ENCODE measurements at places on chromosomes 7 and 10.

- no peak for DNase-seq
These were observed 11.8 kb upstream of the MIOS start for GRCh38 chr7:7554649-7555575.

GRCh38 chr10:10432296-10433035 lies 585.2 kb upstream of the CELF2 start:
- no peak for DNase-seq

GRCh38 chr7:70728872-70729552 lies 402.9 kb upstream of the GALNT17 start:
- DNase-seq = no peak

DNA sequence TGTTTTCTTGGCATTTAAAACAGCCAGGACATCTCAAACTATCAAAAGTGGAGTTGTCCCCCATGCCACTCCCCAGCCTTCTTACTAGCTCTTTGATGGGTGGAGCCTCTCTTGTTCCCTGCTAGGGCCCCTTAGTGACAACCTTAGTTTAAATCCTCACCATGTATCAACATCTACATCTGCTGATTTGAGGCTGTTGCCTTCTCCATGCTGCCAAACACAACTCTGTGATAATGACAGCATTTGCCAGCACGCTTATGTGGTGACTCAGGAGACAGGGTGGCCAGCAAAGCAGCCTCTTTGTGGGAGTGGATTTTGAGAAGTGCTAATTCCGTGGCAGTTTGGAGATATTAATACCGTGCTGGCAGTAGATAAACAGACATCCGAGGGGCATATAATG lies 145.4 kb downstream of the LRRC4 start:
- no peak for DNase-seq

DNA sequence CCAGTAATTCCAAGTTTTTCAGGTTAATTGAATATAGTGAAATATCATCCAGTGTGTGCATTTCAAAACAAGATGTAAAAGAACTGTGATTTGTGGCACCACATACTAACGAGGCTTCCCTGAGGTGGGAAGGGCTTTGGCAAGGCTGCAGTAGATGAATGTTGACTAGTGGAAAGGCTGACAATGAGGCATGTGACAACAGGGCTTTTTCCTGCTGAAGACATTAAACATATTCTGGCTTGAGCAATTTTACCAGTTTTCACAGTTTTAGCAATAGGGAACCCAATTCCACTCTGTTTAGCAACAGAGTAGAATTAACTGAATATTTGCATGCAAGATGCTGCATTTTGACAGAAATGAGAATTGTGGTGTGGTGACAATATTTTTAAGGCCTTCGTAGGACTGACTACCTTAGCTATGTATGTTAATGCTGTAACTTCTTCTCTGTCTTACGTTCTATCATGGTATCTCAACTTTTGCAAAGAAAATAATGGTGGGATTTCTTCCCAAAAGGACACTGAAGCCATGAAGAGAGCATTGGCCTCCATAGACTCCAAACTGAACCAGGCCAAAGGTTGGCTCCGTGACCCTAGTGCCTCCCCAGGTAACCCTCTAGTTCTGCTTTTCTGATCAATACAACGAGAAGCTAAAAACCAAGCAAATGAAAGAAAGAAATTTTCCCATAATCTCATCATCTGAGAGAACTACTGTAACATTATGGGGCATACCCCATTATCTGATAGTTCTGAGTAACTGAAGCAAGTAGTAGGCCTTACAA lies 68.5 kb downstream of the AP3M1 start:
- DNase-seq = no peak

- no peak for DNase-seq
These were observed 150.8 kb downstream of the ARID5B start for GRCh38 chr10:62052276-62052675.

DNA sequence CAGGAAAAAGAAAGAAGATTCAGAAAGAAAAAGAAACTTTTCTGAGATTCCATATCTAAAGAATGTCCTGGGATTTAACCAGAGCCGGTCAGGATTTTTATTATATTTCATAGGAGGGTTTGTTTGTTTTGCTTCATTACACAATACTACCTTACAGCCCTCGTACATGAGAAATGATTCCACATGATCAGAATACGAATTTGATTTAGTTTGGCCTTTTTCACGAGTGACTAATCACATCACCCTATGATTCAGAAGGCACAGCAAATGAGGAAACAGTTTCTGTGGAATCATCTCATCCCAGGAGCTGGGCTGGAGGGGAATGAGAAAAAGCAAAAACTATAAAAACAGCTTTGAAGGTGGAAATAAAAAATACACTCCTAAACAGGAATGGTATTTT lies 54.7 kb upstream of the VWC2 start:
- no peak for DNase-seq

GRCh38 chr10:119243488-119243887 lies 36.1 kb downstream of the GRK5 start:
- no peak for DNase-seq

- DNase-seq = no peak
These were observed 122.1 kb downstream of the LRRN3 start for GRCh38 chr7:111212857-111213523.

- DNase-seq = no peak
These were observed 56.8 kb downstream of the JAZF1 start for GRCh38 chr7:28123752-28124151.

GRCh38 chr7:125966278-125967048 lies 1036.8 kb upstream of the POT1 start:
- DNase-seq = no peak

DNA sequence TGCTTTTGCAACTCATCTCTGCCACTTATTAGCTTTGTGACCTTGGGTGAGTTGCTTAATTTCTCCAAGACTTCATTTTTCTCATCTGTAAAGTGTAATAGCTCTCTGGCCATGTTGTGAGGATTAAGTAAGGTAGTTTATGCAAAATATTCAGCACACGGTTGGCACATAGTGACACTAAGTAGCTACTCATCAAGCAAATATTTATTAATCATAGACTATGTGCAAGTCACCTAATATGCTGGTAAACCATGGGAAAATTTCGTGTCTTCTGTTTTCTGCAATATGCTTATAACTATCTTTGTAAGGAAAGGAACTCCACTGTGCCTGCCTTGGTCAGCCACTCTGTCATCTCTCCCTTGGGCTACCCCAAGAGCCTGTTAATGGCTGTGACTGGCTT lies 50.3 kb upstream of the EGR2 start:
- no peak for DNase-seq

- DNase-seq = no peak
These were observed 78.9 kb downstream of the LRRC17 start for GRCh38 chr7:102991540-102992214.

DNA sequence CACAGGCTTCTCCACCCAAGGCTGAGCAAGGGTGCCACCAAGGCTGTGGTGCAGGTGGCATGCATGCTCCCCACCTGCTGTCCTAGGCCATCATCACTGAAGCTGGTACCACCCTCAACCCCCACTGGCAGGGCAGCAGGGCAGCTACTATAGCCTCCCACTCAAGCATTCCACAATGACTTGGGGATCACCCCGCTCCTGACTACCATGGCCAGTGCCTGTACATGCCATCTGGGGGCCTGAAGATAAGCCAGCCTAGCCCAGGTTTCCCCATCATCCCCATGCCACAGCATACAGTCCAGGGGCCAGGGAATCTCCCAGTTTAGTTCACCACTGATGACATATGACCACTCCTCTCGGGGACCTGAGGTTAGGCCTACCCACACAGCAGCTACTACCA lies 510.9 kb upstream of the LRRTM3 start:
- no peak for DNase-seq

DNA sequence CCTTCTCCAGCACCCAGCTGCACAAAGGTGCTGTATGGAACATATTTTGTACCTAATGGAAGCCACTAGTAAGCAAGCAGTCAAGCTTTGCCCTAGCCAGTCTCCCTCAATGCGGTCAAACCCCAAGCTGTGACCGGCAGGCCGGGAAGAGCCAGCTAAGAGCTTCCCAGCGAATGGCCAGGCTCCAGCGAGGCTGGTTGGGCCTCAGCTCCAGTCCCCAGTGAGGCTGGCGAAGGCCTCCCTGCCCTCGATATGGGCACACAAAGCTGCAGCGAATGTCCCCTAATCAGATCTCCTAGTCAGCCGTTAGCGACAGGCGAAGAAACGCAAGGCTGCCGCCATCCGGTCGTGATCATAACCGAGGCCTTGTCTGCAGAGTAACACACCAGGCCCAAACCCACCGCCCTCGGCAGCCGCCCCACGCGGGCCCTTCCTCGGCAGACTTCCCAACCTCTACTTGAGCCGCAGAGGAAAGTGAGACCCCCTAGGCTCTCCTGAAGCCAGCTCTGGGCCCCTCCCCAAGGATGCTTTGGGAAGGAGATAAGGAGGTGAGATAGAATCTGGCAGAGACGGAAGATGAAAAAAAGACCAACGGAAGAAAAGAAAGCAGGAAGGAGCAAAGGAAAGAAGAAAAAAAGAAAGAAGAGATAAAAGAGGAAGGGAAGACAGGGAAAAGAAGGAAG lies 3.1 kb upstream of the HOXA9 start:
- peak; percentile 74 for DNase-seq

GRCh38 chr10:79342295-79342761 lies 4.9 kb upstream of the PPIF start:
- no peak for DNase-seq

GRCh38 chr10:103759100-103759781 lies 96.1 kb downstream of the SH3PXD2A start:
- no peak for DNase-seq

- DNase-seq = no peak
These were observed 34.1 kb upstream of the OCM2 start for GRCh38 chr7:98024075-98024474.

DNA sequence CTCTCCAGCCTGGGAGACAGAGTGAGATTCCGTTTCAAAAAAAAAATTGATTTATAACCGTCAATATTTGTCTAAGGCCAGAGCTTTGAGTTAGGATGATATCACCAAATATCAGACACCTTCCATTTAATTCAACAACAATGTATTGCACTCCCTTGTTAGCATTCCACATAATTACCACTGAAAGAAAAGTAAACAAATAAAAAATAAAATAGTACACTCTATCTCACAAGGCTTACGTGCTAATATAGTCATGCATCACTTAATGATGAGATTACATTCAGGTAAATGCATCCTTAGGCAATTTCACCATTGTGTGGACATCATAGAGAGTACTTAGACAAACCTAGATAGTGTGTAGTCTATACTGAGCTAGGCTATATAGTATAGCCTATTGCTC lies 127.6 kb upstream of the RHOBTB1 start:
- no peak for DNase-seq

GRCh38 chr7:133510326-133511055 lies 257.6 kb downstream of the EXOC4 start:
- no peak for DNase-seq

- no peak for DNase-seq
These were observed 92.2 kb downstream of the GRK5 start for GRCh38 chr10:119299531-119299930.

GRCh38 chr10:115951242-115951641 lies 321.8 kb downstream of the GFRA1 start:
- no peak for DNase-seq

GRCh38 chr7:155699180-155699579 lies 54.7 kb downstream of the RBM33 start:
- no peak for DNase-seq

GRCh38 chr7:44046321-44047061 lies 2.0 kb downstream of the DBNL start:
- DNase-seq = no peak

- DNase-seq = no peak
These were observed 31.3 kb downstream of the KIN start for GRCh38 chr10:7756360-7756992.

DNA sequence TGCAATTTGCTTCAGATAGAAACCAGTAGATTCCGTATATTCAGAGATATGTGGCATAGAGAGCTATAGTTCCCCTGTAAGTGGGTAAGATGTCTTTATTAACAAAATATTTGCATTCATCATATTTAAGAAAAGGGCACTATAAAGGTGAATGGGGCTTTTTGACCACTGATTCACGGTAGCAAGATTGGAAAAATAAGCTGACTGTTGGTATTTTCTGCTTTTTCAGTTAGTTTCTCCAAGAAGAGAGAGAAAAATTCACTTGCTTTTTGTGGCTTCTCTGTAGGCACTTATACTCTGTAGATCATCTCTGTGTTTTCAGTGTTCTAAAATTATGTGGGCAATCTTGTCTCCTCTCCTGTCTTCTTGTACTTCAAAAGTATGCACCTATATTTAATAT lies 245.1 kb downstream of the TWIST1 start:
- no peak for DNase-seq

- no peak for DNase-seq
These were observed 44.7 kb downstream of the COL13A1 start for GRCh38 chr10:69846293-69846921.

DNA sequence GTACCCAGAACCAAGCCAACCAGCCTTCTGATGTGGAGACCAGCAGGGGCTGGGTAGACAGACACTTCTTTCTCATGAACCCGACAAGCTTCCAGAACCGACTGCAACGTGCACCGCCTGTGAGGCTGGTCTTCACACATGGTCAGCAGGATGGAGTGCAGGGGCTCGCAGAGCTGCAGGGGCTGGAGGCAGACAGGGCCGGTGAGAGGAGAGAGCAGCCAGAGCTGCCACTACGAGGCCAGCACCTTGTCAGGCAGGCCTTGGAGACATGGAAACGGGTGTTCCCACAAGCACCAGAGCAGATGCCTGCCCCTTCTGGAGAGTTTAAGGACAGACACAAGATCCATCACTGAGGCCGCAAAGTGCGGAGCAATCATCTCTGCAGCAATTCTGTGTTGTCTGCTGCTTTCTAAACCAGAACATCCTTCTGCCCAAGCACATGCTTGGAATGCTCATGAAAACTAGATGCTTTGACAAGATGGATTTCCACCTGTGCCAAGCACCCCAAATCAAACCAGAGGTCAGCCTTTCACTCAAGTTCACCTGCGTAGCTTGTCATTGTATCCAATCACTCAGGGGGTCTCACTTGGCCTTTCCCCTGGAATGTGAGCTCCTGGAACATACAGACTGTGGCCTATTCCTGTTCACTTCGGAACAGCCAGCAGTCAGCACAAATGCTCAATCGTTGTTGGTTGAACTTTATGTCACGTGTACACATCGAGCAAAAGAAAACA lies 32.2 kb downstream of the FRMPD2 start:
- no peak for DNase-seq

GRCh38 chr7:80078159-80078731 lies 56.4 kb upstream of the GNAI1 start:
- no peak for DNase-seq

DNA sequence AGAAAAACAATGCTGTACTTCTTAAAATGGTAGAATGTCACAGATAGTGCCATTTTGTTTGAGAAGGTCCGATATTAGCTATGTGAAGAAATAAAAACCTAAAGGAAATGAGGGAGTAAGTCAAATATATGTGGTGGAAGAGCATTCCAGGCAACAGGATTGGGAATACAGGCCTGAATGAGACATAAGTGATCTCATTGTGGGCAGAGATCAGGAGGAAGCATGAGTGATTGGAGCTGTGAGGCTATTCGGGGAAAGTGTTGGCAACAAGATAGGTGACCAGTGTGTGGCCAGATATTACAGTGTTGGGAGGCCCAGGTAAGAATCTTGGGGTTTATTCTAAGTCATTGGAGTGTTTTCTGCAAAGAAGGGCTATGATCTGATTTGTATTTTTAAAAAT lies 41.3 kb upstream of the AGMO start:
- no peak for DNase-seq

Data from GOT3 (cell line).